ENCODE measurements at places on chromosomes 11 and 22.

- DNase-seq, result peak; percentile 35
Observed at GRCh38 chr11:8871171-8871775, 39.7 kb upstream of the AKIP1 start.

- no peak for DNase-seq
Observed at GRCh38 chr11:103327721-103328120, 218.5 kb downstream of the DYNC2H1 start.

DNA sequence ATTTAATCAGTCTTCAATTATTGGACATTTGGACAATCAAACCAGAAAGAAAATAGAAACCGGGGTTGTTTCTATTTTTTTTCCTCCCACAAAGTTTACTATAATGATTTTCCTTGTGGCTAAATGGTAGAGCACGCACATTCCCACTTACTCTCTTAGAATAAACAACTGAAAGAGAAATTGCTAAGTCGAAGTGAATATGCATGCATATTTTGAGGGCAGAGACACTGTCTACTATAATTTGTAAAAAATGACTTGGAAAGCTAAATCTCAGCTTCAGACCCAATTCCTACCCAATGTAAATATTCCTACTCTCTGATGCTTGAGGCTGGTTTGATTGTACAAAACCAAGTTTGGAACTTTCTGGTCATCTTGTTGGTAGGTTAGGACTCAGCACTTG is 66.7 kb upstream of the PAX6 start:
- DNase-seq, result no peak

GRCh38 chr22:30028731-30029130 is 51.5 kb upstream of the HORMAD2 start:
- DNase-seq, result no peak

- DNase-seq, result no peak
Observed at GRCh38 chr11:6599881-6600390, 3.5 kb downstream of the RRP8 start.

- DNase-seq, result no peak
Observed at GRCh38 chr11:69985641-69986439, 92.3 kb upstream of the ANO1 start.

- peak; percentile 82 for DNase-seq
Observed at GRCh38 chr11:119432484-119433357, 9.7 kb upstream of the THY1 start.

- DNase-seq, result no peak
Observed at GRCh38 chr11:119755356-119756071, 26.5 kb upstream of the NECTIN1 start.

DNA sequence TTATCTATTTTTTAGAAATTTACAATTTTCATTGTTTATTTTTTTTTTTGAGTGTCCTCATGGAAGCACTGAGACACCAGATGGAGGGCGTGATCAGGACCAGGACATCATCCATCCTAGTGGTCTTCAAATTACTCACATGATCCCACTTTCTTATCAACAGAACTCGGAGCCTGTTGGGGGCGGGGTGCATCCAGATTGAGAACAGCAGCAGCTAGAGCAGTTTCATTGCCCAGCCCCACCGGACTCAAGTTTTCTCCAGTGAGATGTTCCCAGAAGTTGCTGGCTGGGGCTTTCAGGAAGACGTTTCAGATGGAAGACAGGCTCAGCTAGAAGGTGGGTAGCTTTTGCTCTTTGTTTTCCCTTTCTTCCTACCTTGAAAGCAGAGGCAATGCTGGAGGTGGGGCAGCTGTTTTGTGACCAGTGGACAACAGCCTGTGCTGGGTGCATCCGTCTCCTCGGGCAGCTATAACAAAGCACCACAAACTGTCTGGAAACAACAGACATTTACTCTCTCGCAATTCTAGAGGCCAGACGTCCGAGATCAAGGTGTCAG is 562.1 kb downstream of the TBC1D22A start:
- DNase-seq, result no peak

- DNase-seq, result no peak
Observed at GRCh38 chr22:47807506-47807905, 1045.1 kb downstream of the TBC1D22A start.

DNA sequence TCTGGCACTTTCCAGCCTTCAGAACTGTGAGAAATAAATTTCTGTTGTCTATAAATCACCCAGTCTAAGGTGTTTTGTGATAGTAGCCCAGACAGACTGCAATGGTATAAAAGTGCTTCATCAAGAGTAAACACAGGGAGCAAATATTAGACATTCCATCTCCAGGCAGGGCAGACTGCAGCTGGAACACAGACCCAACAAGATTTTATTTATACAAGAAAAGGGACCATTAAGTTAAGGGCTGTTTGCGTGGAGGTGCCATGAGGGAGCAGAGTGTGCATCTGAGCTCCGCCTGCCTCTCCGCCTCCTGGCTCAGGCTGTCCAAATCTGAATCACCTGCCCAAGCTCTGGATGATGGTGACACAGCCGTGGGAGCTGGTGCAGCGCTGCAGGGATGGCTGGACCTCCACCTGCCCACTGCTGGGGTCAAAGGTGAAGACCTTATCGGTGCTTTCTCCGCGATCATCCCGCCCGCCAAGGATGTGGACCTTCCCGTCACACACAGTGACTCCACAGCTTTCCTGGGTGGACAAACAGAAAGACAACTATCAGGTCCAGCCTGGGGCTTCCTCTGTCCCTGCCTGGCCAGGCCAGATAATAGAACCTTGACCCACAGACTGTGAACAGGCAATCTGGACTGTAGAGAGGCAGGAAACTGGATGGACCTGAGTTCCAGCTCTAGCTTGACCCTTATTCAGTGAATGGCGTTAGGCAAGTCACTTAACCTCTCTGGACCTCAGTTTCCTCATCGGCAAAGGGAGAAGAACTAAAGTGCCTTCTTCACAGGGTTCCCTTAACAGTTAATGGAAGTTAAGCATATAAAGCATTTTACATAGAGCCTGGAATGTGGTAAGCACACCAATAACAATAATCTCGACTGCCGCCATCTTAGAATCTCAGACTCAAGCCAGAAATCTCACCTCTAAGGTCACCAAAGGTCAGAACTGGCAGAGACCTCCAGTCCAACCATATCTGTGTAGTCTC is 10.5 kb downstream of the KLHL35 start:
- no peak for DNase-seq
